ENCODE measurements at places on chromosomes 7 and 10.

- no peak for DNase-seq
Observed at GRCh38 chr7:144575456-144575855, 172.0 kb upstream of the NOBOX start.

- DNase-seq = peak; percentile 9
Observed at GRCh38 chr7:135335628-135336139, 102.0 kb downstream of the STRA8 start.

- DNase-seq = no peak
Observed at GRCh38 chr10:11782793-11783557, 40.2 kb upstream of the PROSER2 start.

DNA sequence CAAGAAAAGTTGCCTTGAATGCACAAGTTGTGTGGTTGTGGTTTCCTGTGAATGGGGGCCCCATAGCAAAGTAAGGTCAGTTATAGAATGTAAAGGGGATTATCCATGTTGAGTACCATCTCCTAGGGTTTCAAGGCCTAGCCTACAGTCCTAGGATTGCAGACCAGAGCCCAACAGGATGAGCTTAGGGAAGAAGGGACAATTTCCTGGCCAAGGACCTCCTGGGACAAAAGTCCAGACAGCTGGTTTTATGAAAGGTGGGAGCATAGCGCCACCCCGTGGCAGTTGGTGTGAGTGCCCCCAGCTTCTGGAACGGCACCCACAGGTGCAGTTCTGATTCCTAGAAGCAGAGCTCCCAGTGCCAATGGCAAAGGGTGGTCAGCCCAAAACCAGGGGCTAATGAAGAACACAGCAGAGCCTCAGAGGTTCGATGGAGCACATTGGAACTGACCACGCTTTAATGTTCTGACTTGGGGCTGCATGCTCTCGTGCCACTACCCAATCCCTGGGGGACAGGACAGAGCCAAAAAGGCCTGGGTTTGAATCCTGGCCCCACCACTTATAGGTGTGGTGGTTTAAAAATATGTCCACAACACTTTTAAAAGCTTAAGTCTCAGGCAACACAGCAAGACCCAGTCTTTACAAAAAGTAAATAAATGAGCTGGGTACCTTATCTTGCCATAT is 25.8 kb upstream of the TMEM120A start:
- peak; percentile 51 for DNase-seq

DNA sequence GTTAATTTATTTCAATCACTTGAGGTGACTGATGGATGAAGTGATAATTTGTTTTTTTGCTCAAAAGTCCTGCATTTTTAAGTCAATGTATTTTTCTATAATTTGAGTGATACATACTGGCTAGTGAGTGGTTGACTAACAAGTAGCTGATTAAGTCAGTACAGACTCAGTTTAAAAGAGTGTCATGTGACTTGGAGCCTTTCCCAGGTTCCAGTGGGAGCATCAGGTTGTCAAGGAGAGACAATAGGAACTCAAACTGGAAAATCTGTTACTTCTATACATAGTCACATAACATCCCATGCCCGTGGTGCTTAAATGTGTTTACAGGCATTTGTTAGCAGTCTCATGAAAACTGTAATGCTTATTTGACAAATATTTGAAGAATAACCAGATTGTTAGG is 154.7 kb downstream of the ANK3 start:
- DNase-seq = no peak

GRCh38 chr7:67918158-67918557 is 921.5 kb downstream of the TYW1 start:
- DNase-seq = no peak

GRCh38 chr7:33191340-33191739 is 62.0 kb downstream of the BBS9 start:
- DNase-seq = no peak

GRCh38 chr7:143258831-143259230 is 4.4 kb upstream of the GSTK1 start:
- DNase-seq = no peak

- DNase-seq = no peak
Observed at GRCh38 chr10:76231286-76231934, 800.0 kb downstream of the LRMDA start.

DNA sequence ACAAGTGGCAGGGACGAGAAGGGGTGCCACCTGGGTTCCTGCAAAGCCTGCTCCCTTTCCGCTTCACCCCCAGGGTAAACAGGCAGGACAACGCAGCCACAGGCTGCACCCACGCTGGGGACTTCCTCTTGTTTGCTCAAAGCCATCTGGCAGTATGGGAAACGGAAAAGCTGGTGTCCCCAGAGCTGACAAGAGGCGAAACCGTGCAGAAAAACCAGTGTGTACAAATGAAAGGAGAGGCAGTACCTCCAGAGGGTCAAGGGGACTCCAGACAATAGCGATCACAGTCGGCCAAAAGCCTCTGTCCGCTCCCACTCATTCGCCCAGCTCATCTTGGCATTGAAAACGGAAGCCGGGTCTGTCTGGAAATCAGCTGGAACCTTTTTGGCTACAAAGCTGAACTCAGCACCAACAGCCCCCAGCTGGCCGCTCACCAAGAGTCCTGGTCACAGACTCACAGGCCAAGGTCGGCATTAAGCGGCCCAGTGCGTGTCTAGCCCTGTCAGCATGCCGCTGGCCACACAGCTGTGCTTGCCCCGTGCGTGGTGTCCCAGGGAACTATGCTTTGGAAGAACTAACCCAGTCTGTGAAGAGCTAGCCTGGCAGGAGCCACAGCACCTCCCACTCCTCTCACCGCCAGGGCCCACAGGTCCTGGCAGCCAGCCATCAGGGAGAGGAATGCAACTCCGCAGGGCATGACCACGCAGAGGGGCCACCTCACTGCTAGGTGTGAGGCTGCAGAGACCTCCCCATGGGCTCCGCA is 10.4 kb downstream of the TNS3 start:
- DNase-seq = no peak

DNA sequence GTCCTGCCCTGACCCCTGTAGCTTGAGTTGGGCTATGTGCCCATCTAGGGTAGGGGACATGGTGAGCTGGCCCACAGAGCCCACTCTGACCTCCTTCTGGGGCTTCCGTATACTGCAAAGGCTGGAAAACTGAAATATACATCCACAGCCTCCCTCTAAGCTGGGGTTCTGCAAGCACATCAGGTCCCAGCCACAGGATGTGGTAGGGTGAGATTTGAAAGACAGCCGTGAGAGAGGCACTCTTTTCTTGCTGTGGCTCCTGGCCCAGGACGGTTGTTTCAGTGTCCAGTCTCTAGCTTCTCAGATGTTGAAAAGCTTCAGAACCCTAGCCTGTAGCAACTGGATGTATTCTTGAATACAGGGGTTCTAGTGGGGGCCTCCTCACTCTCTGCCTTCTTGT is 60.1 kb upstream of the ADRB1 start:
- DNase-seq = no peak

GRCh38 chr10:70052462-70053217 is at the start of gene MACROH2A2:
MACROH2A2 (plus strand) TSS chr10:70052846; CDS start chr10:70075659, 22,813 bp downstream.
- DNase-seq = no peak

GRCh38 chr7:141290365-141290764 is 216.5 kb downstream of the TMEM178B start:
- DNase-seq = no peak

DNA sequence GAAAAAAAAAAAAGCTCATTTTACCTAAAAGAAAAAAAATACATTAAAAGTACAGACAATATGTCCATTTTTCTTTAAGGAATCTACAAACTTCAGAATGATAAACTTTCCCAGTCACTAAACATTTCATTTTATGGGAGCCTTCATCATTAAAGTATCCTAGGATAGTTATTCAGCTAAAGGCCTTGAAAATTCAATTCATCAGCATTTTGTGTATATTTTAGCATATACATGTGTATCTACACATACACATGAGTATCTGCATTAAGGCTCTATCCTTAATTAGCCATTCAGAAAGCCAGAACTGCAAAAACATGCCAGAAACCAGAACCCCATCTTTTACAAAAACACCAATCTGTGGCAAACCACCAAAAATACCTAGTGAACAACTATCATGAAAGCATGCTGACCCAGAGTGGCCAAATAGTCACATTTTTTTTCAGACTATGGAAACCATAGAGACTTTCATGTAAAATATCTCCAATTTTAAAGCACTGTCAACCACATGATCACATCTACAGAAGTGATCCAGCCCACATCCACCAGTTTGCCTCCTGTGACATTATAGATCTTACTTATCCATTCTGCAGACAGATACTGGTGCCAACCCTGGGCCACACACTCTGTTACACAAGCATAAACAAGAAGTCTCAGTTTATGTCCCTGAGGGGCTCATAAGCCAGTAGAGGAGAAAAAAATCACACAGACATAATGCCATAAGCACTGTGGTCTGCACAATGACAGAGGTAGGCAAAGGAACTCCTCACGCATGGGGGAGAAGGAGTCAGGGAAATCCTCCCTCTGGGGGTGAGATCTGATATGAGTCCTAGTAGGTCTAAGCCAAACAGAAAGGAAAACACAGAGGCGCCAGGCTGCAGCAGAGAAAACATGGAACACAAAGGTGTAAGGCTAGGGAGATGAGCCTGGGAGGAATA is 79.2 kb downstream of the SRPK2 start:
- DNase-seq = no peak

- no peak for DNase-seq
Observed at GRCh38 chr10:86257683-86258082, 108.9 kb downstream of the GRID1 start.

DNA sequence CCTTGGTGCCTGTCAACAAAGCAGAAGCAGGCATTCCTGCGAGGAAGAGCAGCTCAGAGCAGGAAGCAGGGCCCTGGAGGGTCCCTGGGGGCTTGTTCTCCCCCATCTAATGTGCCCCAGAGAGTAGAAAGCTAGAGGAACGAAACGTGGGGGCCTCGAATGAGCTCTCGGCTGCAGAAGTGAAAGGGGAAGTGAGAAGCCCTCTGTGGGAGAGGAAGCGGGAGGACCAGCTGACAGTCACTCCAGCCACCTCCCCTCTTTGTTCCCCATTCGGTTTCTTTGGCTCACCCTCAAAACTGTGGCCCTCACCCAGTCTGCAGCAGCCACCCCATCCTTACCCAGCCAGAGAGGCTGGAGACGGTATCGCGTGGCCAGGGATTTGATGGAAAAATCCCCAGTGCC is 25.0 kb downstream of the C10orf105 start:
- peak; percentile 22 for DNase-seq

DNA sequence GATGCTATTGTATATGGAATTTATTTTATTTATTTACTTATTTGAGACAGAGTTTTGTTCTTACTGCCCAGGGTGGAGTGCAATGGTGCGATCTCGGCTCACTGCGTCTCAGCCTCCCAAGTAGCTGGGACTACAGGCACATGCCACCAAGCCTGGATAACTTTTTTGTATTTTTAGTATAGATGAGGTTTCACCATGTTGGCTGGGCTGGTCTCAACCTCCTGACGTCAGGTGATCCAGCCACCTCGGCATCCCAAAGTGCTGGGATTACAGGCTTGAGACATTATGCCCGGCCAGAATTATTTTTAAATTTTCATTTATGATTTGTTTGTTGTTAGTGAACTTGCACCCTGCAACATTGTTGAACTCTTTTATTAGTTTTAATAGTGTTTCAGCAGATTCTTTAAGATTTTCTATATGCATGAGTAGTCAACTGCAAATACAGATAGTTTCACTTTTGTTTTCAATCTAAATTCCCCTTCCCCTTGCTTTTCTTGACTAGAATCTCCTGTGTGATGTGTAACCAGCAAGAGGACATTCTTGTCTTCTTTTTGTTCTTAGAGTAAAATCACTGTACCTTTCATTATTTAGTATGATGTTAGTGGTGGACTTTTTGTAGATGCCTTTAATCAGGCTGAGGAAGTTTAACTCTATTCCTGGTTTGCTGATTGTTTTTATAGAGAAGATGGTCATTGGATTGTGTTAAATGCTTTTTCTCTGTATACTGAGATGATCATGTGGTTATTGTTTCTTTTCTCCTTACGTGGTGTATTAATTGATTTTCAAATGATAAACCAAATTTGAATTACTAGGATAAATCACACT is 27.8 kb downstream of the ZNF33A start:
- DNase-seq = no peak

DNA sequence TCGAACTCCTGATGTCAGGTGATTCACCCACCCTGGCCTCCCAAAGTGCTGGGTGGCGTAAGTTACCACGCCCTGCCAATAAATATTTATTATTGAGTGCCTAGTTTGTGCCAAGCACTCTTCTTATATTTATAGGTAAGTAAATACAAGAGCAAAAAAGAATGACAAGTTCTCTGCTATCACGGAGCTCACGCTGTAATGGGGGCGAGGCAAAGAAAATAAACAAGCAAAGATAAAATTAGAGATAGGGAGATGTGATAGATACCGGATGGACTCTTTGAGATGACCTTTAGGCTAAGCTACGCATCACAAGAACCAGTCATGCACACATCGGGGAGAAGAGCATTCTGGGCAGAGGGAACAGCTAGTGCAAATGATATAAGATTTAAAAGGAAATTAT is 46.3 kb downstream of the GCC1 start:
- DNase-seq = no peak

DNA sequence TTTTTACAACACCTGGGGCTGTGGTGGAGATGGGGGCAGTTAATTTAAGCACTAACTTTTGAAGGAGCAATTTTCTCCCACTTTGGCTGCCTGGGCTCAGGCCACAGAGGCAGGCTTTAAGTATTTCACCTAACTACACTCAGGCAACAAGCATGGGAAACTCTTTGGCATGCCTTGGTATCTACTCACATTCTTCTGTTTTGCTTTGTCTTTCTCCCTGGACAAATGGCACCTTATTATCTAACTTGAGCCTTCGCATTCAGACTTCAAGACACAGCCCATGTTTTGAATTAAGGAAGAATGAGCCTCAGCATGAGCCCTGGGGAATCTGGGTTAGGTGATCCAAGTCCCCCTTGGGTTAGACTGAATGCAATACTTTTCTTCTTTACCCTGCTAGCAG is 31.8 kb upstream of the BMPER start:
- no peak for DNase-seq

- no peak for DNase-seq
Observed at GRCh38 chr7:66641526-66641871, 12.8 kb downstream of the KCTD7 start.

DNA sequence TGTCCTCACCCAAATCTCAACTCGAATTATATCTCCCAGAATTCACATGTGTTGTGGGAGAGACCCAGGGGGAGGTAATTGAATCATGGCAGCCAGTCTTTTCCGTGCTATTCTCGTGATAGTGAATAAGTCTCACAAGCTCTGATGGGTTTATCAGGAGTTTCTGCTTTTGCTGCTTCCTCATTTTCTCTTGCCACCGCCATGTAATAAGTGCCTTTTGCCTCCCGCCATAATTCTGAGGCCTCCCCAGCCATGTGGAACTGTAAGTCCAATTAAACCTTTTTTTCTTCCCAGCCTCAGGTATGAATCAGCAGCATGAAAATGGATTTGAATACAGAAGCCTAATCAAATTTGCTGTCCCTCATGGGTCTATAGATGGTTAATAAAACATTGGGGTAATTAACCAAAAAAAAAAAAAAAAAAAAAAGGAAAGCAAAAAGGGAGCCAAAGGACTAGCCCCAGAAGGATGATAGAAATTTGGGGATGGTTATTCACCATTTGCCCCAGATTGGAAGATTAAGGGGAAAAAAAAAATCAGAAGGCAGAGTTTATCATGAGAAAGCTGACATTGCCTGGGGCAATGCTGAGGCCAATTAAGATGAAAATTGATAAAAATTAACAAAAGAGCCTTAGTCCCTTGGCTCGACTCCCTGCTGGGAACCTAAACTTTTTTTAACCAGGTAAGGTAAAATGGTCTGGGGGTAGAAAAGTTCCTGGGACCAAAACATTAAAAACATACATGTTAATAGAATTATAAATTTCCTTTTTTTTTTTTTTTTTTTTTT is 27.6 kb downstream of the AVL9 start:
- DNase-seq = no peak

All from activated effector memory CD4-positive, alpha-beta T cell treated with Interleukin-2 at 50 U/mL for 16 hours (primary cell).